ENCODE measurements at places on chromosomes 13 and 19. TPM values are rescaled to one million over a fixed set of nuclear protein-coding genes. Genes with fewer than 3 reads are reported as not detected.

- DNase-seq = no peak
Measured at GRCh38 chr19:3079578-3079977, 14.6 kb upstream of the GNA11 start.

- DNase-seq = no peak
Measured at GRCh38 chr19:40739871-40740703, 10.2 kb downstream of the ACTMAP start.

DNA sequence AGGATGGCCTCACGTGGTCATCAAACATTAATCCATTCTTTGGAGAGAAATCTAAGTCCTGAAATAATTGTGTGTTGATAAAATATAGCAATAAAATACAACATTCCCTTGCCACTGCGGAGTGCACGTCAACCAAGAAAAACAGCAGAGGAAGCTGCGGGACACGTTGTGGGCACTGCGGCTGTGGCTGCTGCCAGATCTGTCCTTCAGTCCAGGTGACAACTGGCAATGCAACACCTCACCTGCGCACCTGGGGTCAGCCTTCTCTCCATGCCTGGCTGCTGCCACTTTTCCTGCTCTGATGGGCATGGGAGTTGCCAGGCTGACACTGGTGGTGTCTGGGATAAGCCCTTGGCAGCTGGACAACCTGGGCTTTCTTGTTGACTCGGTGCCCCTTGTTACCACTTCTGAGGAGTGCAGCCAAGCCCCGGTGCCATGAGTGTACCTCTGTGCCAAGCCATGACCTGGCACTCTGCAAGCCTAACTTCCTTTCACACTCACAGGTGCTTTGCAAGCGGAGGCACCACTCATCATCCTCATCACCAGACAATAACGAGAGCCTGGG lies 251.6 kb upstream of the TSHZ3 start:
- no peak for DNase-seq

GRCh38 chr19:3536429-3537100 lies 2.4 kb upstream of the TEKTIP1 start:
- no peak for DNase-seq

VWA8 gene
- total RNA-seq = 16.8 TPM

- peak; percentile 52 for DNase-seq
Measured at GRCh38 chr19:7871437-7872305, 2.5 kb downstream of the PRR36 start.

DNA sequence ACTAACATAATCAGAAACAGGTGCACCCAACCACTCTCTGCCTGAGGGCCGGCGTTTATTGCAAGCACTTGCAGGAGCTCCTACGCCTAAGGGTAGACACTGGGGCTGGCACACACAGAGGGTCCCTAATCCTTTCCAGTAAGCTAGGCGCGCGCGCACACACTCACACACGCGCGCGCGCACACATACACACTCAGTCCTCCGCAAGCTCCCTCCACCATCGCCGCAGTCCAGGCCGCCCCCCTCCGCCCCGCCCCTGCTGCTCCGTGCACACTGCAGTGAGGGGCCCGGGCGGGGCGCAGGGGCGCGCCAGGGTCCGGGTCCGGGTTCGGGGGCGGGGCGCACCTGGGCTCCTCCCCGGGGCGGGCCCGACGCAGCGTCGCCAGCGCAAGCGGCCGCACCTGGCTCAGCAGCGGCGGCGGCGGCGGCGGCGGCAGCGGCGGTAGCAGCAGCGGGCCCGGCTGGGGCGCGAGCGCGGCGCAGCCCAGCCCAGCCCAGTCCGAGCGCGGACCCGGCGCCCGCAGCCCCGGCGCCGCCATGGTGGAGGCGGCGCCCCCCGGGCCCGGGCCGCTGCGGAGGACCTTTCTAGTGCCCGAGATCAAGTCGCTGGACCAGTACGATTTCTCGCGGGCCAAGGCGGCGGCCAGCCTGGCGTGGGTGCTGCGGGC lies at the start of gene CAMSAP3:
CAMSAP3 (plus strand) TSS at position 398 of the 668 bp plus-strand sequence; CDS start at position 538, 140 bp downstream.
- no peak for DNase-seq

- DNase-seq = no peak
Measured at GRCh38 chr13:72462726-72463125, 264.7 kb downstream of the MZT1 start.

- DNase-seq = no peak
Measured at GRCh38 chr13:87923753-87924152, 252.6 kb downstream of the SLITRK5 start.

TEX26 gene
- not detected for total RNA-seq

NRTN gene
- total RNA-seq = 0.14 TPM

APLP1 gene
- 9.3 TPM for total RNA-seq

KCNJ14 gene
- 0.54 TPM for total RNA-seq

DNA sequence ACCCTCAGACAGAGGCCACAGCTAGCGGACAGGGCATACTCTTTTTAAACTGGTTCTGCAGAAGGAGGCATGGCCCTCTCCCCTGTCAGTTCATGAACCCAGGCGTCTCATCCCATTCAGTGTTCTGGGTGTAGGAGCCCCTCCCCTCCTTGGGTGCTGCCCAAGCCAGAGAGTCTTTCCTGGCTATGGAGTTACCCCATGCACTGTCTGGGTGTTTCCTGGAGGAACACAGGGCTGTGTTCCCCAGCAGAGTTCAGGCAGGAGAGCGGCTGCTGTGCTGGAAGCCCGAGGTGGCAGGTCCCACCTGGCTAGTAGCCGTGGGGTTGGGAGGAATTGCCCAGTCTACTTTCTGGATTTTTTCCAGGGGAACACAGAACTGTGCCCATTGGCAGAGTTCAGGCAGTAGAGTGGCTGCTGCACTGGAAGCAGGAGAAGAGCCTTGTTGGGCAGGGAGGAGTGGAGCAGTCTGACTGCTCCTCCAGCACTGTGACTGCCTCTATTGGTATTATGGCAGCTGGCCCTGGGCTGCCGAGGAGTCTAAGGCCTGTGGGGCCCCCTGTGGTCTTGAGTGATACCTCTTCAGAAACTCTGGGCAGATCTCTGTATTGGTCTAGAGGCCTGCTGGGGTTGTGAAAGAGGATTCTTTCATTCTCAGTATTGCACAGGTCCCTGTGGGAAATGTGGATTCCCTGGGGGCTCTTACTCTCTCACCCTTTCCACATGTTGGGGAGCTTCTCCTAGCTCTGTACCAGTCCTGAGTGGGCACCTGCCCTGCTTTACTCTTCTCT lies 168.3 kb downstream of the PCDH20 start:
- DNase-seq = no peak

COX6B2 gene
- 0.29 TPM for total RNA-seq

PLK5 gene
- total RNA-seq = not detected

CDC42EP5 gene
- 24.4 TPM for total RNA-seq

ZSCAN4 gene
- total RNA-seq = not detected

GRCh38 chr13:25177012-25177411 lies 4.9 kb upstream of the AMER2 start:
- DNase-seq = no peak
